ENCODE measurements at places on chromosomes 16 and 17. TPM values are rescaled to one million over a fixed set of nuclear protein-coding genes. Genes with fewer than 3 reads are reported as not detected.

Gene FSCN2
- 0.23 TPM for total RNA-seq

Gene LGALS9B
- total RNA-seq, result not detected

DNA sequence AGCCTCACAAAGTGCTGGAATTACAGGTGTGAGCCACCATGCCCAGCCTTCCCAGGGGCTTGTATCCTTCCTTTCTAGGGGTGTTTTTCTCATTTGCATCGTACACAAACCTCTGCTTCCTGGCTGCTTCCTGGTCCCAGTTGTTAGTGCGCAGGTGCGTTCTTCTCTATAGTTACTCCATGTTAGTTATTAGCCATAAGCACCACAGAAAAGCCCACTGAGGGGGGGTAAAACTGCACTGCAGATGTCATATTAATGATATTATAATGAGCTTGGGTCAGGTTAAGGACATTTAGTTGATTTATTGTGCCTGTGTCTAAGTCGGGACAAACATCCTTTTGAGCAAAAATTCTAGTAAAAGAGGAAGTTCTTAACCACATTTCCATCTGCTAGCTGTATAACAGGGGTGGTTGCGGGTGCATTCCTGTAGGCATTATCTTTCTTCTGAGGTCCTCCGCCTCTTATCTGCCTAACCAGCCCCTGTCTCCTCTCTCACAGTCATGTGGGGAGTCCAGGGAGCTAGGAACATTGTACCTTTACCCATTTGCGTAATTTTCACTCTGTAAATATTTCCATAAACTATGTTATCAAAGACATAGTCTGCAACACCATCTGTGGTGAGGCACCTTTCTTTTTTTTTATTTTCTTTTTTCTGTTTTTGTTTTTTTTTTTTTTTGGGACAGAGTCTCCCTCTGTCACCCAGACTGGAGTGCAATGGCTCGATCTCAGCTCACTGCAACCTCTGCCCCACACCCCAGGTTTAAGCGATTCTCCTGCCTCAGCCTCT, 23.6 kb upstream of the ATF7IP2 start:
- no peaks in the 10 kb centered on the region for H3K36me3 ChIP-seq
- peak; percentile 17 for DNase-seq
- H3K27ac ChIP-seq, result peak overlapping the region; percentile 51
- H3K27me3 ChIP-seq, result no peaks in the 10 kb centered on the region
- H3K4me1 ChIP-seq, result peaks cover 11% of the 10 kb centered on the region

- no peaks in the 10 kb centered on the region for H3K36me3 ChIP-seq
- H3K4me3 ChIP-seq, result no peak overlapping the region
- DNase-seq, result no peak
- no peaks in the 10 kb centered on the region for H3K27me3 ChIP-seq
- no peaks in the 10 kb centered on the region for H3K4me1 ChIP-seq
- H3K27ac ChIP-seq, result no peak overlapping the region
These were observed 759.7 kb downstream of the CDH11 start for GRCh38 chr16:64362193-64362592.

DNA sequence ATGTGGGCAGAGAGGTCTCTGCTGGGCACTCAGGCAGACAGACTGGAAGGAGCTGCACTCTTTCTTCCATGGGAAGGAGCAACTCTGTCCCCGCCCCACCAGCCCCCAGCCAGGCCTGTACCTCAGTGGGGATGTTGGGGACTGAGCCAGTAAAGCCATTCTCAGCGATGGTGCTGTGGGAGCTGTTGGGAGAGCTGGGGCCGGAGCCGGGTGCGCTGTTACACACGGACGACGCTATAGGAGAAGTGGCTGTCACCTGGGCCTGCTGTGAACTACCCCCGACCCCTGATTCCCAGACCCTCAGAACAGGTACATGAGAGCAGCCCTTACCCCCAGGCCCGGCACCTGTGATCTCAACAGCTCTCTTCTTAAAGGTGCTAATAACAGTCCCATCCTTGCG, 21.5 kb downstream of the G6PC3 start:
- no peak for DNase-seq
- H3K4me1 ChIP-seq, result peaks cover 12% of the 10 kb centered on the region
- no peaks in the 10 kb centered on the region for H3K27me3 ChIP-seq
- H3K4me3 ChIP-seq, result no peak overlapping the region
- H3K36me3 ChIP-seq, result no peaks in the 10 kb centered on the region

DNA sequence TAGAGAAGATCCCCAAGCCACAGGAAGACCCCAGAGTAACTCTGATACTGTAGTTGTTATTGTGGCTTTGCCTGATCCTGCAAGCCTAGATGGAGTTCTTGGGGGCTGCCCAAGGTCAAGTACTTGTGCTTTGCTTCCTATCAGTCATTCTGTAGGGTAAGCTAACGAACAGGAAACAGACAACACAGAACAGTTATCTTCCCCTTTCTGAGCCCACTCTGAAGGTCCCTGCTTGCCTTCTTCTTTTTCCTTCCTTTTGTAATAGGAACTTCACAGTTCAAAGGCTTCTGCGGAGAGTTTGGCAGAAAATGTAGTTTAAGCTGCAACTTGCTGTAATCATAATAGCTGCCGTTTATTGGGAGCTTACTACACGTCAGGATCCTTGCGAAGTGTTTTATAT, 494.1 kb upstream of the ERCC4 start:
- H3K36me3 ChIP-seq, result no peaks in the 10 kb centered on the region
- no peak overlapping the region for H3K27ac ChIP-seq
- no peak for DNase-seq
- no peaks in the 10 kb centered on the region for H3K27me3 ChIP-seq
- H3K4me1 ChIP-seq, result no peaks in the 10 kb centered on the region

GRCh38 chr16:29009050-29009837, 24.4 kb downstream of the LAT start:
- H3K27ac ChIP-seq, result peak overlapping the region; percentile 91
- H3K4me3 ChIP-seq, result peak overlapping the region; percentile 47
- DNase-seq, result peak; percentile 73

Gene CCT6B
- 1.6 TPM for total RNA-seq

All from activated CD4-positive, alpha-beta T cell treated with anti-CD3 and anti-CD28 coated beads for 36 hours (primary cell).